Parietal lobe (tissue), 2 donors: ENCODE measurements at places on chromosomes 11 and 22. TPM values are rescaled to one million over a fixed set of nuclear protein-coding genes. Genes with fewer than 3 reads are reported as not detected.

The SCT gene
- not detected for total RNA-seq

The TMEM191C gene
- 4.4 TPM for total RNA-seq

The SLC22A8 gene
- not detected for total RNA-seq

The OR52I2 gene
- total RNA-seq, result not detected

The MS4A13 gene
- not detected for total RNA-seq

The UPB1 gene
- total RNA-seq, result 0.94 TPM

The HEPACAM gene
- total RNA-seq, result 18.2 TPM

The PDGFB gene
- total RNA-seq, result 1.6 TPM

The OR2AG1 gene
- not detected for total RNA-seq

The NUMA1 gene
- total RNA-seq, result 284 TPM

The NRGN gene
- 1.9 TPM for total RNA-seq
